Posterior cingulate gyrus (tissue), 11 donors: ENCODE measurements at places on chromosomes 4 and X.

GRCh38 chr4:92128676-92129075, 175.1 kb upstream of the GRID2 start:
- DNase-seq = no peak

GRCh38 chr4:14076776-14077175, 449.3 kb upstream of the BOD1L1 start:
- no peak for DNase-seq

- no peak for DNase-seq
These were observed 35.4 kb downstream of the CEP44 start for GRCh38 chr4:174318829-174319764.

DNA sequence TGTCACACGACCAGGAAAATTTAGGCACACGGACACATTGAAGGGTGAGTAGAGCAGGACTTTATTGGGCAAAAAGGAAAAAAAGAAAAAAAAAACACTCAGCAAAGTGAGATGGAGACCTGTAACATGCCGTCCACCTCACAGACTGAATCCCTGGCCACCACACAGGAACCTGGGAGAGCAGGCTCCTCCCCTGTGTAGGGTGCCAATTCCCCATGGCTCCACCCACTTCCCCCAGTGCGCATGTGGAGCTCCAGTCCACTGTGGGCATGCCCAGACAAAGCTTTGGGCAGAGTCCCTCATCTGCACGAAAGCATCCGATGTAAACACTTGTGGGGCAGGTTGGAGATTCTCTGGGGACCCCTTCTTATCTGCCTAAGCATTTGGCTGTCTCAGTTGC, 23.6 kb upstream of the CBR4 start:
- DNase-seq = no peak

DNA sequence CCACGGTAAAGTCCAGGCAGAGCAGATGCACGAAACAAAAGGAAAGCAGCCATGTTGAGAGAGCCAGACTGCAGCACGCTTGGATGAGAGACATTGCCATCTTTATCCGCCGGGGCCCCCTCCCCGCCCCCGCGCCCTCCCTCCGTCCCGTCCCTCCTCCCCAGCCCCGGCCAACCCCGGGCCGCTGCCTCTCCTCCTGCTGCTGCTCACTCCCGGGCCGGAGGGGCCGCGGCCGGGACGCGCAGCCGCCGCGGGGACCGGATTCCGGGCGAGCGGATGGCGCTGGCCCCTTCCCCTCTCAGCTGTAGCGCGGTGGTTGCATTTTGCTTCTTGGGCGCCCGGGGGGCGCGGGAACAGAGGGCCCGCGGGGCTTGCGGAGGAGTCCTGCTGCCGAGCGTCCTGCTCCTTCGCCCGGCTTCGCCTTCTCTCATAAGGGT, 542 bp downstream of the RNF150 start:
- DNase-seq = peak; percentile 87

- no peak for DNase-seq
These were observed 315.9 kb downstream of the BMPR1B start for GRCh38 chr4:95073646-95074045.

GRCh38 chrX:129932016-129932820, 26.3 kb downstream of the UTP14A start:
- DNase-seq = peak; percentile 74

- DNase-seq = no peak
These were observed 37.6 kb upstream of the LGI2 start for GRCh38 chr4:25068386-25068785.

DNA sequence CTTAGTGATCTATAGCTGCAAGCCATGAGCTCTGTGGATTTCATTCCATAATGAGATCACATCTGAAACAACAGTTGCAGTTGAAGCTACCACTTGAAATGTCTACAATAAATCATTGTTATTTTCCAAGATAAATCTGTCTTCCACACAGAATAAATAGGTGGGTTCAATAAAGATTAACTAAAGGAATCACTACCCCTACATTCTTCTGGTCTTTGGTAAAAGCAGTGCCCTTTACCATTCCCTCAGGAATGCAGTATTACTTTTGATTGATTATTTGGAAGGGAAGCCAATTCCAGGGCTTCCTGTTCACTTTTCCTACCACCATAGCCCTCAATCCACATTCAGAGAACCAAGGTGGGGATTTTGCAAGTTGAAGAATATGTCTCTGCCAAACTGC, 38.9 kb upstream of the MAP9 start:
- no peak for DNase-seq

GRCh38 chr4:131650951-131651350, 1498.1 kb upstream of the PCDH10 start:
- DNase-seq = no peak

DNA sequence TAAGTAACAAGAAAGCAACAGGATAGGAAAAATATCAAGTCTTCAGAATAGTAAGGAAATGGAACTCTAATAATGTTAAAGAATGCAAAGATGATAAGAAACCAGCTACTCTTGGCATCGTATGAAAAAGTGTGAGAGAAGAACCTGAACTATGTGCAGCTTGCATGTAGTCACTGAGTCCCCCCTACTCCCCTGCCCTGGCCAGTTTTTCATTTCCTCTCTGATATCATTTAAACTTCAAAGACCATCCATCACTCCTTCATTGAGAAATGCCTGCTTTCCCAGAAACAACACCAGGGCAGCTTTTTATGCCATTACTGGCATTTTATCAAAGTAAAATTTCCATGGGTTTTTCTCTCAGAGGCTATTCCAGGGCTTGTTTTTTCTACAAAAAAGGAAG, 28.1 kb downstream of the INPP4B start:
- no peak for DNase-seq

DNA sequence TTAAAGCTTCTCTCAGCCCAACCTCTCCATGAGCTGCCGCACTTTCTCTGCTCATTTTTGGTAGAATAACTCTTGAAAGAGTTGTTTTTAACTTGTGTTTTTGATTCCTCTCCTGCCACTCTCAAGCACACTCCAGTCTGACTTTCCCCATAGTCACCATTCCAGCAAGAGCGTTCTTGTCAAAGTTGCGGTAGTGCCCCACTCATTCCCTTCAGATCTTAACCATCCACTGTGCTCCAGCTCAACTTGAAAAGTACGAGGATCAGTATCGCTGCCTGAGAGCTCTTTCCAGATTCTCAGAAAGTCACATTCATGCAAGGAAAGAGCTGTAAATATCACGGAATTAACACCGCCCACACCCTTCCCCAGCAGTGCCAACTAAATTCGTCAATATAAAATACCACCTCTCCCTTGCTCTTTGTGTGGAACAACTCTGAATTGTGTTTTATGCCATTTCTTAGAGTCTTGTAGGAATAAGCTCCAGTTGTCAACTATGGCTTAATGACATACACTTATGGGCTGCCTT, 59.7 kb upstream of the IL15 start:
- DNase-seq = no peak
